ENCODE measurements at places on chromosomes 1 and 21. TPM values are rescaled to one million over a fixed set of nuclear protein-coding genes. Genes with fewer than 3 reads are reported as not detected.

Gene IFI44L
- 28.6 TPM for total RNA-seq

Gene PTAFR
- total RNA-seq = 6.3 TPM

Gene USH2A
- not detected for total RNA-seq

Gene CD53
- total RNA-seq = 39.3 TPM

- DNase-seq = no peak
Observed at GRCh38 chr1:207888652-207889051, 22.3 kb downstream of the CD34 start.

DNA sequence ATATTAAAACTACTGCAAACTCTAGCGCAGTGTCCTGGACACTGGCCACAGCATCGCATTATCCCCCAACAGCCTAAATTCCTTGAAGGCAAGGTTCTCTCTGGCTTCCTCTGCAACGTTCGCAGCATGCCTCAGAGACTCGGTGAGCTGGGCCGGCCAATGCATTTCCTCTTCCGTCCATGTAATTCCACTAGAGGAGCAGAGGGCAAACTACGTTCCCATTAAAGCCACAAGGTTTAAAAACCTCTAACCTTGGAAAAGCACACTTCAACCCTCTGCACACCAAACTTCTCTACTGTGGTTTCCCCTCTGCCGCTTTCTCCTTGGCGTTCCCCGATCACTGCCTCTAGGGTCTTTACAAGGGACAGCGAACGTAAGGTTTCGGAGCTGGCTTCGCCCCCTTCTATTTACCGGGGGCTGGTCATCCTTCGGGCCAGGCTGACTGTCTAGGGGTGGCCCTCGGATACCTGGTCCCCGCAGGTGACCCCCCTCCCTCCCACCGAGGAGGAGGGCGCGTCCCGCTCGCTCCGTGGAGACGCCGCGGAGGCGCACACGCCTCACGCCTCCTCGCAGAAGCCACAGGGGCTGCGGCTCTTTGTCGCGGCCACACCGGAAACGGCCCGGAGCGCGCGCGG, 456 bp upstream of the SMYD2 start:
- DNase-seq = peak; percentile 46

GRCh38 chr1:223257856-223258550, 106.0 kb downstream of the SUSD4 start:
- DNase-seq = no peak

- peak; percentile 63 for DNase-seq
Observed at GRCh38 chr1:76901158-76901767, 34.0 kb downstream of the ST6GALNAC5 start.

- DNase-seq = no peak
Observed at GRCh38 chr1:91684481-91685196, 184.0 kb downstream of the CDC7 start.
